ENCODE measurements at places on chromosomes 3 and 15. TPM values are rescaled to one million over a fixed set of nuclear protein-coding genes. Genes with fewer than 3 reads are reported as not detected.
A peak's percentile ranks its signal among the peaks of the same experiment; 100 is the strongest.

The ZFYVE19 gene
- 31.1 TPM for total RNA-seq

The UACA gene
- total RNA-seq: 4.1 TPM

The ELL3 gene
- total RNA-seq: 2.5 TPM

The PRR23E gene
- not detected for total RNA-seq

The C3orf85 gene
- total RNA-seq: not detected

The OR5K4 gene
- total RNA-seq: not detected

The TMC3 gene
- not detected for total RNA-seq

The ALDH1A2 gene
- not detected for total RNA-seq

The IL17RB gene
- 3.7 TPM for total RNA-seq

The DZIP1L gene
- total RNA-seq: 0.40 TPM

DNA sequence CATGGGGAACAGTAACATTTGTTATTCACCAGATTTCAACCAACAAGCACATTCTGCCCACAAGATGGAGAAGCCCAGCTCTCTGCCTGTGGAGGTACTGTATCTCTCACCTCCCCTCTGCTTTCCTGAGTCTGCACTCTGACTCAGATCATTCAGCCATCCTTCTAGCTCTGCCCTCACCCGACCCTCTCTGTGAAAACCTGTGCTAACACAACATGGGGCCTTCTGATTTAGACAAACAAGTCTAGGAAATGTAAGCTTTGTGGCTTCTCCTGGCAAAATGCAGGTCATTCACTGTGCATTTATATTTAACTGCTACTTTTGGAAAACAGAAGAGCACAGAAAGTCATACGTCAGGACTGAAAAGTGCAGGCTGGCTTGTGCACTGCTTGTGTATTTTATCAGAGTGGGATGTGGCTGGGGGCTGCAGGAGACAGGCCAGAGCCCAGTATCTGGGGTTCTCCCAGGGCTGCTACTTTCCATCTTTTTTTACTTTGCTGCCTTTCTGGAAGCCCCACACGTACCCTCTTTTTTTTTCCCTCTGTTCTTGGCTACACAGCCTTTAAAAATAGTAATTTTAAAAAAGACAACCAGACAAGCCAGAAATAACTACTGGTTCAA, 50.8 kb downstream of the SUSD5 start:
- DNase-seq: no peak

GRCh38 chr3:101193957-101194356, 126.4 kb downstream of the IMPG2 start:
- no peak for DNase-seq

DNA sequence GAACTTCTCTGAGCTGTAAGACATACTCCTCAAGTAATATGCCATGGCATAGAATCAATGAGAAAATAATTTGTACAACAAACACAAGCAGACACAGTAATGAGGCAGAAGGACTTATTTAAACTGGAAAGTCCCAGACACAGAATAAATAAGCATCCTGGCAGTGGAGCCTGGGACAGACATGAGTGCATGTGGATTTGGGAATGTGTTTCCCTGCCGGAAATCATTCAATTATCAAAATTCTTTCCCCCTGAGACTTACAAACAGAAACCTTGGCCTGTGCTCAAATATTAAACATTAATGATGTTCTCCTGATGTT, 520.1 kb downstream of the ROBO1 start:
- no peak for DNase-seq

- DNase-seq: peak; percentile 22
Measured at GRCh38 chr15:69414701-69415167, 585 bp downstream of the KIF23 start.

DNA sequence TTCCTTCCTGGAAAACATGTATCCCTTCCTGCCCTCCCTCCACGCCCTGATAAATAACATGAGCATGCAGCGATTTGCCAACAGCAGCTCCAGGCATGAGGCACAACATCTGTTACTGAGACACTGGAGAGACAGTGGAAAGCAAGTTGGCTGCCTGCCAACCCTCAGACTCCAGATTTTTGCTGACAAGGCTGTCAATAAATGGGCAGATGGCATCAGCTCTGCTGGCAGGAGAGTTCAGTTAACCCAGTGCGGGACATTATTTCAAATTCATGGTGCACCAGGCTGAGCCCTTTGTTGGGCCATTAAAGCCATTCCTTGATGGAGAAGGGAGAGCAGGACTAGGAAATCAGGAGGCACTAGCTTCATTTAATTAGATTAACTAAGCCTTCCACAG, 293.3 kb downstream of the MEX3B start:
- DNase-seq: no peak

DNA sequence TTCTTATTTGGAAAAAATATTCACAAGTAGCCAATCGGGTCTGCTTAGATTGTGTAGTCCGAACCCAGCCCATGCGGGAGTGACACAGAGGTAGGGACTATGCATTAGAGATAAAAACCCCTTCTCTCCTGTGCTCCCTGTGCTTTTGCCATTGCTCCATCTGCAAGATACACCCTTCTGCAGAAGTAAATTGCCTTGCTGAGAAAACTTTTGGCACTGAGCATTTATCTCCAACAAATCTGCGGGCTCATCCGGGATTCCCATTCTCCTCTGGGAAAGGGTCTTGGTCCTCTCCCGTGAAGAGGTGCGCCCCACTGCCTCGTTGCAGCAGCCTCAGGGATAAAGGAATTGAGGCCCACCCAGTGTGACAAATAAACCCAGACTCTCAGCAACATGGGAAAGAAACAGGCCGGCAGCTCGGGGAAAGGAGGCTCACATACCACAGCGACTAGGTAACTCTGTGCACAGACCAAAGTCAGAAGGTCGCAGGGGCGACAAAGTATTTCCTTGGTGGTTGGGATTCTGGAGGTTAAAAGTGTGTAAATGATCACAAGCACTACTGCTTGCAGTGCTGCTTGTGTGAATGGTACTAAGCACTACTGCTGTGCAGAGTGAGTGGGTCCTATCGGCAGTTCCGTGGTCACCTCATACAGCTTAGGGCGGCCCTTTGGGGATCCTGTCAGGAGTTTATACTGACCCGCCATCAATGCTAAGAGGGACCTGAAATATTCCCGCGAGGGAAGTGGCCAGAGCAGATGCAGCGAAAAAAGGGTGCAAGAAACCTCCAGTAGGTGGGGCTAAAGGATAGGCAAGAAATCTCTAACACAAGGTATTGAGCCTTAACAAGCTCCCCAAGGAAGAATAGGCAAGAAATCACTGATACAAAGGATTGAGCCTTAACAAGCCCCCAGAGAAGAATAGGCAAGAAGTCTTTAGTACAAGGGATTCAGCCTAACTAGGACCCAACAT, 54.3 kb downstream of the GSK3B start:
- no peak for DNase-seq

DNA sequence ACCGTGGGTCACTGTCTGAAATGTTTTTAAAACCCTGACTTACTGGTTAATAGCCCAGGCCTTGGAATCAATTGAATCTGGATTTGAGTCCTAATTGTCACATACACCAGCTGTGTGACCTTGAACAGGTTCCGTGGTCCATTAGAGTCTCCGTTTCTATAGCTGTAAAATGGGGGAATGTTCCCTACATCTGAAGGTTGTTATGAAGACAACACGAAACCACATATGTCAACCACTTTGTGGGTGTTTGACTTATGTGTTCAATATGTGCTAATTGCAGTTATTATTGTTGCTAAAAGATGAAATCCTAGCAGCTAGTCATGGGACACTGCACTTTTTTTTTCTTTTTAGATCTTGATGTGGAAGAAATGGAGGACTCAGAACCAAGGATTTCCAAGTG, 35.3 kb downstream of the ZBTB38 start:
- DNase-seq: no peak

DNA sequence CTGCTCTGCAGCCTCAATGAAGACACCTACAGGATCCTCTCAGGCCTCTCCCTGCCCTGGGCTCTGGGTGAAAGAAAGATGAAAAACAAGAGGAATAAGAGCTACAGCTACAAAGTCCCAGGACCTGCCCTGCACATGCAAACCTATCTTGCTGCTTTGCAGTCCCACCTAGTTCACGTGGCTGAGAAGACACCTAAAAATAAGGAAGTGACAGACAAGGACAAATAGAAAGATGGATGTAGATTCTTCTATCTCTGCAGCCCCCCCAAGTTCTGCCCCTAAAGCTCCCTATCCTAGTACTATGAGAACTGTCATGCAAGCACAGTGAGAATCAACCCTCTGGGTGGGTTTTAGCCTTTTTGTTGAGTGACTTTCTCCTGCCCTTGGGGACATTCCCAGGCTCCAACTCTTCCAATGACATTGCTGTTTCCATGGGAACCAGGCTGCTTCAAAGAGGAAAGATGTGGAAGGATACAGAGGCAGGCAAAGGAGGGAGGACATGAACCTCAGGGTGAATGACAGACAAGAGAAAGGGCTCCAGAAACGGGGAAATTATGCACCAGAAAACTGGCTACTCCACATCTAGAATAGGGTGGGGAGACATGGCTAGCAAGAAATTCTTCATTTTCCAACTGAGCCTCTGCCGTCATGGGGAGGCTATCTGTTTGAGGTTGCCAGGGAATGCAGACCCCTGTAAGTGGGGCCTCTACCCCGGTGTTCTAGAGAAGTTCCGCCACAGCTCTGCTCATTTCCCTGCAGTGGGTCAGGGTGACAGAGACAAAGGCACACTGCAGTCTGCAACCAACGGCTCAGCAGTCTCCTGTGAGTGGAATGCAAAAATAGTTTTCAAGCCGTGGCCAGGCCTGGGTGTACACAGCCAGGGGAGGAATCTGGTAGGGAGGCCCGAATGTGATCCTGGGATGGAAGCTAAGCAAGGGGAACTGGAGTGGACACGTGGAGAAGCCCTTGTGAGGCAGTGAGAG, 5.2 kb downstream of the CSPG5 start:
- DNase-seq: no peak

DNA sequence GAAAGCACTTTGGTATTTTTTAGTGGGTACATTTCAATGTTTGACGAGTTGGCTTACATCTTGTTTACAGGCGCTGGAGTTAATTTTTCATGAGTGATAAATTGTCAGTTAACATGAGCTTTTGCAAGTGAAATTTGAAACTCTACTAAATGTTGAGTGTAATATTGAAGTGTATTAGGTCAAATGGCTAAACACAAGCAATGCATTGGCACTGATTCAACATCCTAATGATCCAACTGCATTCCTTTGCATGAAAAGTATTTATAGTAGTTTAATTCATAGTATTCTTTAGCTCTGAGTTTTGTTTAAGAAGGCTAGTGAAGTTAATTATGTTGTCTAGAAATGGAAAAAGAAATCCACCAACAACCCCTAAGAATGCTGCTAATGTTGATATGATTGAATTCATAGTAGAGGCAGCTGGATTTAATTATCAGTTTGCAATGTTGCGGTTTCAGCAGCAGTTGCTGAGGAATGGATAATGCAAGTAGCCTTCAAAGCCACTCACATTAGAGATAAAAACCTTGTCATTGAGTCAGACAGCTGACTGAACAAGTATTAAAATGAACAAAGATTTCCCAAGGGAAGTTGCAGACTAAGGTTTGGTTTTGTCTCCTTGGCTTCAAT, 245.6 kb upstream of the GOLIM4 start:
- DNase-seq: no peak

DNA sequence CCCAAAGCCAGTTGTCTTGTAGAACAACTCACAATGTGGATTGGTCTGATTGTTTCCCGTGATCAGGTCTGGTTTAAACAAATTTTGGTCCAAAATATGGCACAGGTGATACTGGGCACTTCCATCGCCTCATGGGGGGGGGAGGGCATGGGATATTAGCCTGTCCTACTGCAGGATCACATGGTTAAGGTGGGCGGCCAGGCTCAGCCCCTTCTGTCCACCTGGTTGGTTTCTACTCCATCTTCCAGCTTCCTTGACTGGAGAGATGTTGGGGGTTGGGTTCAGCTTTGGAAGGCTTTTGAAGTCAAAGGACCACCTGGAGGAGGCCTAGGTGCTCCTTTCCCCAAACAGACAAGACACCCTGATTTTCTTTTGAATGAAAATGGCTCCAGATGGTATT, 7.2 kb downstream of the KLF13 start:
- no peak for DNase-seq

- DNase-seq: no peak
Measured at GRCh38 chr3:175896655-175897054, 1037.5 kb downstream of the NAALADL2 start.

DNA sequence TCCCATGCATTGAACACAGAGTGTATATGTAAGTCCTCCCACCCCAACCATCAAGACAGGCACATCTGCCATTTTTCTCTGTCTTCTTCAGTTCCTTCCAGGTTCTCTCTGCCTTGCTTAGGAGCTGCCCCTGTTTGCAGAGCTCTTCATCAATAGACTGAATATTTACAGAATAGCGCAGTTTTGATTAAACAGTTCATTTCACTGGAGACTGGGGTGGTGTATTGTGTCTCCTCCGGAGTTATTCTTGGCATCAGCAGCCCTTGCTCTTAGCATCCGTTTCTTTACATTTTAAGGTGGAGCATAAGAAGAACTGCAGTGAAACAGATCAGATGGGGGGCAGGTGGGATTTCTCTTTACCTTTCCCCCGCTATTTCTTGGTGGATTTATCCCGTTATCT, 87.7 kb downstream of the LIPC start:
- DNase-seq: no peak

DNA sequence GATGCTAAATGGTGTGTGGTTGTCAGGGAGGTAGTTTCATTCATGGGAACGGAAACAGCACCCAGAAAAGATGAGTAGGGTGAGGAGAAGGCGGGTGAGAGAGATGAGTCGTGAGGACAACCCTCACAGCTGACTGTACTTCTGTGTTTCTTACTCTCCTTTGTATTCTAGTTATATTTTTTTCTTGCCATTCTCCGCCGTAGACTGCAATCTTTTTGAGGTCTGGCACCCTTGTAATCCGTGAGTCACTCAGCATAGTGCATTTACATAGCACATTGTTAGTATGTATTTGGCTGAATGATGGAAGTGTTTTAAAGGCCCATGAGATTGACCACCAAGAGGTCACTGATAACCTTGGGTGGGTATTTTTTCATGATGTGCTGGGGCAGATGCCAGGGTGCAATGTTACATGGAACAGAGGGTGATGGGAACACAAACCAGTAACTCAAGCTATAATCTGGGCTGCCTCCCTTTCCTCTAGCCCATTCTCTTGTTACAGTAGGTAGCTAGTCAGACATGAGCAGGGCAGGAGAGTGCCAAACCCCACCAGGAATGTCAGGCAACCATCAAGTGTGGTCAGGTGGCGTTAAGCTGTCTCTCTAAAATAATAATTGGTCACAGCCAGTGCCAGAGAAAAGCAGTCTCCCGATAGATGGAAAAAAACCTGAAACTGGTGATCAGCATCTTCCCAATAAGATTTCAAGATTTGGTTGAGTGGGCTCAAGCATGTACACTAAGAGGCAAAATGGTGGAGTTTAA, 18.8 kb upstream of the DGKG start:
- DNase-seq: no peak

GRCh38 chr3:11717768-11718636, 74.3 kb upstream of the VGLL4 start:
- DNase-seq: no peak

- DNase-seq: no peak
Measured at GRCh38 chr15:27902680-27903385, 196.3 kb downstream of the OCA2 start.

DNA sequence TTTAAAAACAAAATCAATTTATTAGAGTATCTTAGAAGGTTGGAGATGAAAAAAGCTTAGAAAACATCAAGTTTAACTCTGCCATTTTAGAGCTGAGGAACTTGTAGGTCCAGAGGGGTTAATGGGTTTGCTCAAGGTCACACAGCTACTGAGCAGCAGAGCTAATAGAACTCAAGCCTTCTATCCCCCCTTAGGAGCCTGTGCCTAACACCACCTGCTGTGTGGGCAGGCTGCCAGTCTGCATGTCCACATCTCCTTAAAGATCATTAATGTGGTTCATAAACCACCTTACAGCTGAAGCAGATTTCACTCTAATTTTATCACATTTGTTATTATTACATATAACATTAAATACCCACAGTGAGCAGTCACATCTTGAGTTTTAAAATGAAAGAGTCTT, 14.1 kb upstream of the SLC35G2 start:
- no peak for DNase-seq
